Foreskin melanocyte (primary cell): ENCODE measurements at places on chromosomes 1 and 21.
A peak's percentile ranks its signal among the peaks of the same experiment; 100 is the strongest.

DNA sequence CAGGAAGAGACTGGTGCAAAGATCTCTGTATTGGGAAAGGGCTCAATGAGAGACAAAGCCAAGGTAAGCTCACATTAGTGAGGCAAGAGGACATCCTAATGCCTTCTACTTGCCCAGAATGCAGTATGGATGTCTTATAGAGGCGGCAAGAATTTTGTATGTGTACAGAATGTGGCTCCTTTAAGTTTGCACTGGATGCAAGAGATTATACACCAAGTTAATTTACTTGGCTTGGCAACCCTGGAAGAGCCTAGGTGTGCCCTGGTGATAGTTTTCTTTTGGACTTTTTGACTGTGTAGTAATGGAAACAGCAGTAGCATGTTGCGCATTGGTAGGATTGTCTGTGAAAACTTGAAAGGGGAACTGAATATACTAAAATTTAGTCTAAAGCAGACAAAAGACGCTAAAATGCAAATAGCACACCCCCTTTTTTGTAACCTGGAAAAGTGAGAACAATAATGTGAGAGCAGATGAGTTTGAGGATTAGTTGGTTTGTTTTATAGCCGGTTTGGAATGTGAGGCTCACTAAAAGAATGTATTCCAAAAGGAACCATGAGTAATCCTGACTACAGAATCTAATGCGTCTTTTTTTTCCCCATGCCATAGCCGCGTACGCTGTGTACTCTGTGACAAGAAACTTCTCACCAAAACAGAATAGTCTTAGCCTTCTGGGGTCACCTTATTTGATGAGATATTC lies 18.1 kb downstream of the KHDRBS1 start:
- no peak for DNase-seq

DNA sequence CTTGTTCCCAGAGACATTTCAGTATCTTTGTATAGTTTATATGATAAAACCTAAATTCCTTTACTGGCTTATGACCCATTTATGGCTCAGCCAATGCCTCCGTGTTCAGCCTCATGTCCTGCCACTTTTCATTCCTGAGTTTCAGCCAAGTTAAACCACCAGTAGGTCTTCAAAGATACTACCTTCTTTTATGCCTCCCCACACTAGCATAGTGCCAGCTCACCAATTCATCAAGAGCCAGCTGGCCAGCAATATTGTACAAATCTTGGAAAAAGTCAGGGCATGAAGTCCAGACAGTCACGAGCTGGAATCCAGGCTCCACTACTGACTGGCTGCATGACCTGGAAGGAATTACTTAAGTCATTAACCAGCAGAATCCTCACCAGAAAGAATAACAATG lies 446.0 kb downstream of the GPATCH2 start:
- DNase-seq = no peak

DNA sequence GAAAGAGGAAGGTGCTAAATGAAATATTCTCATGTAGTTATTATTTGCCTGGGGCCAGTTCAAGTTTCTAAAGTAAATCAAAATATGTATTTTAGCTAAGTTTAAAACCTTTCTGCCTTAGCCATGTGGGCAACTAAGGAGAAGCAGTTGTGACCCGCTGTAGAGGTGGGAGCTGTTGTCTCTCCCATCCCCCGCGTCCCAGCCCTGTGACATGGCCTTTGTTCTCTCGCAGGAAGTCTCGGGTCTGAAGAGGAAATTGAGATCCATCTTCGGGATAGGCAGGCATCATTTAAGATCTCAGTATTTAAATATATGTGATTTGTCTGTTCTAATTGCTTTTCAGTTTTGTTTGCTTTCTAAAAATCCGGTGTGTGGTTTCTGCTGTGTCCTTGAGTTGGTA lies 121.5 kb downstream of the CAMTA1 start:
- no peak for DNase-seq

DNA sequence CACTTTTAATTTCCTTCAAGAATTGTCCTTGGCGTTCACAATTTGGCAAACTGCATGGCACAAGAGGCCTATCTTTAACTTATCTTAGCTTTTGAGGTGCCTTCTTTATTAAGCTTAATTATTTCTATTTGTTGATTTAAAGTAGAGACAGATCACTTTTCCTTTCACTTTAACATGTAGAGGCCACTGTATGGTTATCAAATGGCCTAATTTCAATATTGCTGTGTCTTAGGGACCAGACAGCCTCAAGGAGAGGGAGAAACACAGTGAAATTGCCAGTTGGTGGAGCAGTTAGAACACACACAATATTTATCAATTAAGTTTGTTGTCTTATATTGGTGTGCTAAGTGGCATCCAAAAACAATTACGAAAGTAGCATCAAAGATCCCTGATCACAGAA lies 1013.9 kb downstream of the KCNT2 start:
- no peak for DNase-seq

DNA sequence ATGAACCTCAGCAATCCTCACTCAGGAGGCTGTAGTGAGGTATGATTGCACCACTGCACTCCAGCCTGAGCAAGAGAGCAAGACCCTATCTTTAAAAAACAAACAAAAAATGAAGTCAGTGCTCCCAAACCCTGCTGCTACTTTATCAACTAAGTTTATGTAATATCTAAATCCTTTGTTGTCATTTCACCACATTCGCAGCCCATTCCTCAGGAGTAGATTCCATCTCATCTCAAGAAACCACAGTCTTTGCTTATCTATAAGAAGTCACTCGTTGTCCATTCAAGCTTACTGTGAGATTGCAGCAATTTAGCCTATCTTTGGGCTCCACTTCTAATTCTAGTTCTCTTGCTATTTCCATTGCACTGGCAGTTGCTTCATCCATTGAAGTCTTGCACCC lies 44.3 kb upstream of the RGL1 start:
- DNase-seq = no peak

GRCh38 chr21:33023574-33024200 lies 2.0 kb upstream of the OLIG2 start:
- DNase-seq = no peak

DNA sequence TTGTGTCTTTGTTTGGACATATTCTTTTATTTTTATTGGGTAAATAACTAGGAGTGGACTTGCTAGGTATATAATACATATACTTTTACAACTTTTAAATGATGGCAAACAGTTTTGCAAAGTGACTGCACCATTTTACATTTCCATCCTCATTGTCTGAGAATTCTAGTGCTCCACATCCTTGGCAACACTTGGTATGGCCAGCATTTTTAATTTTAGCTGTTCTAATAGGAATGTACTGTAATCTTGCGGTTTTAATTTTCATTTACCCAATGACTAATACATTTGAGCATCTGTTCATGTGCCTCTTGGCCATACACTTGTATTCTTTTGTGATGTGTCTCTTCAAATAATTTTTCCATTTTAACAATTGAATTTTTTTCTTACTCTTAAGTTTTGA lies 37.0 kb upstream of the ATP6V1G3 start:
- no peak for DNase-seq

DNA sequence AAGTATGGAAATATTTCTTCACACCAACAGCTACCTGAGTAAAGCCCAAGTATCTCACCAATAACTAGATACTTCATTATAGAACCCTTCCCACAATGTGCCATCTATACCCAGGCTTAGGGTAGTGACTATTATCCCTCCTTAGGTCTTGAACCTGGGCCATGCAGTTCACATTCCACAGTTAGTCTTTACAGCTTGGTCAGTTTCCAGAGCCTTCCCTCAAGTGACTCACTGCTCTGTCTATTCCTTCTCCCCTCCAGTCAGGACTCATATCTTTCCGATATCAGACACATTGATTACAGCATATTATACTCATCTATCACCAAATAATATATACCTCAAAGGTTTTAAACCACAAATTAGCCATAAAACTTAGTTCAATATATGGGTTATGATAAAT lies 23.6 kb downstream of the VAMP4 start:
- no peak for DNase-seq

DNA sequence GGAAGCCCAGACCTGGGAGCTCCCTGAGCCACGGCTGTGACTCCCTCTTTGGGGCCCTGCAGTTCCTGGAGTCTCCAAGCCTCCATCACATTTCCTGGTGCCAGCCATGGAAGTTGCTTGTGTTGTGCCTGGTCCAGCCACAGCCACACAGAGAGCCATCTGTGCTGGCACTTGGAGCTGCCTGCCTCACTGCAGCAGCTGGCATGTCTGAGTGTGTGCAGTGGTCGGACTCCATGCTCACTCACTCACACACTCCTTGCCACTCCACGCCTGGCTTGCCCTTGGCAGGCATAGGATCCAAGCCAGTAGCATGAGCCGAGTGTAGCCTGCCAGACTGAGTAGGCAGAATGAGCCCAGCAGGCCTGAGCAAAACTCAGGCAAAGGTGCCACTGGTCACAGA lies 516.3 kb upstream of the BEND5 start:
- no peak for DNase-seq

GRCh38 chr1:227958617-227959324 lies 11.0 kb upstream of the WNT9A start:
- no peak for DNase-seq

DNA sequence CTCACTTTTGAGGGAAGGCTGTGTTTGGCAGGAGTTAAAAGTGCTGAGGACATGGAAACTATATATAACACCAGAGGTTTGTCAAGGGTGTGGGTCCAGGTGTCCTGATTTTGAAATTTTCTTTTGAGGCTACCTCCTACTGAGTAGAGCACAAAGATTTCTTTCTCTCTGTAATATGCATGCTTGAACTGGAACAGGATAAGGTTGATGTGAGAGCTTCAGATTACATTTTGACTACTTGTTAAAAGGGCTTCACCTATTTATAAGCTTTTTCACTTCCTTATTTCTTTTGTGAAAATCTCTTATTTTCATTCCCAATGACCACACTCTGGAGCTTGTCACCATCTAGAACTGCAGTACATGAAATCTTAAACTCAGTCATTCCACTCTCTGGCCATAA lies 59.8 kb upstream of the PLA2G4A start:
- DNase-seq = no peak

- peak; percentile 55 for DNase-seq
Observed at GRCh38 chr21:31343680-31344480, at the start of gene TIAM1. TIAM1 (minus strand) TSS chr21:31344261; CDS start chr21:31266972, 77,289 bp downstream.

GRCh38 chr21:40575976-40576375 lies 271.0 kb downstream of the DSCAM start:
- DNase-seq = no peak

- DNase-seq = no peak
Observed at GRCh38 chr1:31900790-31901189, 37.4 kb downstream of the PTP4A2 start.

GRCh38 chr1:13807209-13807608 lies 107.2 kb downstream of the PRDM2 start:
- no peak for DNase-seq

GRCh38 chr21:16424331-16424751 lies 694.6 kb downstream of the USP25 start:
- DNase-seq = no peak

- no peak for DNase-seq
Observed at GRCh38 chr1:2229911-2230731, 2.0 kb downstream of the SKI start.

GRCh38 chr1:183966487-183966886 lies 71.0 kb downstream of the COLGALT2 start:
- no peak for DNase-seq

GRCh38 chr1:64553285-64553684 lies 83.4 kb downstream of the CACHD1 start:
- no peak for DNase-seq

- DNase-seq = peak; percentile 41
Observed at GRCh38 chr1:205458777-205459566, 3.1 kb upstream of the BLACAT1 start.

DNA sequence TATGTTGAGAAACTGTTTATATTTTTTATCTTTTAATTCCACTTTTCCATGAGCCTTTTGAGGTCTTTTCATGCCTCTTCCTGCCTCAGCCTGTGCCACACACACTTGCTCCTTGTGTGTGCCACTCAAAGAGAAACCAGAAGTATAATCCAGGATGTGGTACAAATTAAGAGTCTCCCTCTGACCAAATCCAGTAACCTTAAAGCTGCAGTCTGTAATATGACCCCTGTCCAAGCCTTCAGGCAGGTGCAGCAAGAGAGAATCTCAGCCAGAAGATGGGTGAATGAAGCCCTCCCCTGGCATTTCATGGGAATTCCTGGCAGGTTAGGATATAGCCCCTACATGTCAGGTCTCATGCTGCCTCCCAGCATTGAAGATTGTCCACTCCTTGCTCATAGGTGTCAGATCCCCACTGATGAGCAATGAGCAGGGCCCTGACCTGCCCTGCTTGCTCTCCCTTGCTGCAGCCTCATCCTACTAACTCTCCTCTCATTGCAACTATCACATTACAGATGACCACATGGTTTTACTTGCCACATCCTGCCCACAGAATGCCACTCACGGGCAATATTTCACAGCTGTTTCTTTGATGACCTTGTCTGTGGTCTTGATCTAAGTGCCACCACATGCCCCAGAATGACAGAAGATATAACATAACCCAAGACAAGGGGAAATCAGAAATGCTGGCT lies 169.3 kb downstream of the SEC16B start:
- peak; percentile 55 for DNase-seq

DNA sequence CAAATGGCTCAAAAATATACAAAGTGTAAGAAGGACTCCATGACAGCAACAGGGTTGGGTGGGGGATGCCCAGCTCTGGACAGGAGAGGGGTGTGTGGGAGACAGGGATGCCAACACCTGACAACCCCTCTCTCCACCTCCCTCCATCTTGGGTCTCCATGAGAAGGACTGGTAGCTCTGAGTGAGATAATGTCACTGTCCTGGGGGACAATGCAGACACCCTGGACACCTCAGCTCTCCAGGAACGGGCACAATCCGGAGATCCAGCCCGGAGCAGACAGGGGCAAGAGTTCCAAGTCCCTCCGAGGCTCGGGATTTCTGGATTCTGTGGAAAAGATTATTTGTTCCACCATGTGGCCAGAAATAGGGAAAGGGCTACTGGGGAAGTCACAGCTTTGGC lies 122.5 kb downstream of the GLIS1 start:
- DNase-seq = no peak

DNA sequence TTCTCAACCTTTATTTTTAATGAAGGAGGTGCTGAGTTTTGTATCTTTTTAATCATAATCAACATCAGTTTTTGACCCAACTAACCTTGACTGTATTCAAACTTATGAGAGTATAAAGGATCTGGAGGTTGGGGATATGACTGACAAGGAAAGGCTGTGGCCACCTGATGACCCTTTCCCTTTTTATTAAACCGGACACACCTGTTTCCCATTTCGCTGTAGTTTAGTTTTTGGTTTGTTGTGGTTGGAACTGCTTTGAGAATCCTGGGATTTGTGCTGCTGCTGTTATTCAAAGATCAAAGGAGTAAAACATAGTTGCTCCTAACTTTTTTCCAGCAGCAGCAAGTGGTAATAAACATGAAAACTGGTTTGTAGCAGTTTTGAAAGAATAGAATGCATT lies 12.4 kb downstream of the PRPF38A start:
- DNase-seq = no peak

DNA sequence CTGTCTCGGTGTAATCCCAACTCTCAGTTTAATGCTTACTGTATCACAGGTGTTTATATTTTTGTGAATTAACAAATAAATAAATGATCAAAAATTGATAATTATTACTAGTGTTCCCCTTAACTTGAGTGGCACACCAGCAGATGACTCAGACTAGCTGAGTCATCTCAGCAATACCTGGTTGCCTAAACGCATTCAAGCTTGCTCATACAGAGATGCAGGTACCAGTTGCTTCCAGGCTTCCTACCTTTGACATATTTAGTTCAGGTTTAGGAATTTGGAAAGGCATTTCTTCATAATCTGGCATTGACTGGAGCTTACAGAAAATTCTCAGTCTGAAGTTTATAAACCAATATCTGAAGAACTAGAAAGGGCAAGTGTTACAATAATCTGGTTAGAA lies 78.9 kb upstream of the LMO4 start:
- no peak for DNase-seq

GRCh38 chr21:42595283-42596187 lies 57.9 kb upstream of the PDE9A start:
- DNase-seq = no peak

GRCh38 chr21:34344584-34344983 lies 19.2 kb upstream of the KCNE2 start:
- DNase-seq = no peak
